CD4-positive, alpha-beta T cell treated with Interleukin-17A for 1 hour (primary cell): ENCODE measurements at places on chromosomes 2 and 18.

DNA sequence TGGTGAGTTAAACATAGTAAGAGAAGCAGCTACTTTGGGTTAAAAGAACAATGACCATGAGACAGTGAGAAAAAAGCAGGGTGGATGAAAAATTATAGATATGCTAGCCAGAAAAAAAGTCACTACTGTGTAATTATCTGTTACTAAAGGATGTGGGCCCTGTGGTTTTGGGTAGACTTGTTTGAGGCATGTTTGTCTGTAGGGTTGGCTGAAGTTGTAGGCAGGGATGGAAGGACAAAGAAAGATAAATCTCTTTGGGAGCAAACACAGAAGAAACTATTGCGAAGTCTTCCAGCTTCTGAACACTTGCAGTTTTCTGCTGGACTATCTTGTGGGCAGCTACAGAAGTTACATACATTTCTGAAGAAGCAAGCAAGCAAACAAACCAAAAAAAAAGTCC is 28.2 kb downstream of the RND3 start:
- DNase-seq = no peak

DNA sequence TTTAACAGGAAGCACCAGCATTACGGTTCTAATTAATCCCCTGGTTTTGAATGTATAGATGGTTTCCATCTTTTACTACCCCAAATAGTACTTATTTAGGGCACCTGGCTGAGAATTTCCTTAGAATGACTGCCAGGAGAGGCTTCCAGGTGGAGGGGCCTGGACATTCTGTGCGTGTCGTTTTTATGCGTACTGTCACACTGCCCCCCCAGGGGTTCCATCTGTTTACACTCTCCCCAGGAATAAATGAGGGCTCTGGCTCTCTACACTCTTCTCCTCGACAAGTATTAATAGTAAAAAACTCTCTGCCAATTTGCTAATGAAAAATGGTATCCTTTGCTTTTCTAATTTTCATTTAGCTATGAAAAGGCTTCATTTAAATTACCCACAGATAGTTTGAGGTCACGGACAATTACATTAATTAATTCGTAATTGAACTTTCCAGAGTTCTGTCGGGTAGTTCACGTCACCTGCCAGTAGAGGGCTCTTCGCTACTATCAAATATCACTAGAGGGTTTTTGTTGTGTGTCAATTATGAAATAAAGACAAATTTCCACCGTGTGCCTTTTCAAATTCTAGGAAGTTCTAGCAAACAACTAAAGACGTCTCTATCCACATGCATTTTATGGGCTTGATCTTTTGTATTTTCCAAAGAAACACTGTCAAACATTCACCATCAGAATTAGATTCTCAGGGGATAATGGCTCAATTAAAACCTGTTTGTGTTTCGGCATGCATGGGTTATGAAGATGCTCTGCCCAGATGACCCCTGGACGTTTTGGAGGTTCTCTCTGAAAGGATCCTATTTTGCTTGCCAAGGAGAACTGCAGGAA is 88.8 kb upstream of the ASB18 start:
- DNase-seq = peak; percentile 61

DNA sequence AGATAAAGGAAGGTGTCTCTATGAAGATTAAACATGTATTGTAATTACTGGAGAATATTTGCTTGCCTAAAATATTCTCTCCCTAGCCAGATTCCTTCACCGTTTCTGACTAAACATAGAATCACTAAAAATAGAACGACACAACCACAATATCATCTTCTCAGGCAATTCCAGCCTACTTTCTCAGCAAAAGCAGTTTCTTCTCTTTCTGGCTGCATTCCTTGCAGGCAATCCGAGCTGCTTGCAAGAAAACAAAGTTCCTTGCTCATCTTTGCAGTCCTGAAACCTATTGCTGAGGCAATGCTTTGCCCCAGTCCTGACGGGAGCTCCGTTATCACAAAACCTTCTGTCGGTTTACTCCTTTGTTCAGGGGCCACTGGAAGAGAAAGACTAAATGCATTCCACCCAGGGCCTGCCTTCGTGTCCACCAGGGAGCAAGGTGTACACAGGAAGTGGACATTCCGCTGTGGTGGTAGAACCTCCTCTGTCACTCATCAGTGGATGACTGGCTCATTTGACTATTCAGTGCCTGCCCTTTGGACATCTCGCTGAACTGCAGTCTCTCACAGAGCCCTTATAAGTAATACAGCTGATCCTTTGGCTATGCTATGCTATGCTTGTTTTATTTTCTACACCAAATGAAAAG is 239.2 kb upstream of the DOK6 start:
- DNase-seq = no peak

DNA sequence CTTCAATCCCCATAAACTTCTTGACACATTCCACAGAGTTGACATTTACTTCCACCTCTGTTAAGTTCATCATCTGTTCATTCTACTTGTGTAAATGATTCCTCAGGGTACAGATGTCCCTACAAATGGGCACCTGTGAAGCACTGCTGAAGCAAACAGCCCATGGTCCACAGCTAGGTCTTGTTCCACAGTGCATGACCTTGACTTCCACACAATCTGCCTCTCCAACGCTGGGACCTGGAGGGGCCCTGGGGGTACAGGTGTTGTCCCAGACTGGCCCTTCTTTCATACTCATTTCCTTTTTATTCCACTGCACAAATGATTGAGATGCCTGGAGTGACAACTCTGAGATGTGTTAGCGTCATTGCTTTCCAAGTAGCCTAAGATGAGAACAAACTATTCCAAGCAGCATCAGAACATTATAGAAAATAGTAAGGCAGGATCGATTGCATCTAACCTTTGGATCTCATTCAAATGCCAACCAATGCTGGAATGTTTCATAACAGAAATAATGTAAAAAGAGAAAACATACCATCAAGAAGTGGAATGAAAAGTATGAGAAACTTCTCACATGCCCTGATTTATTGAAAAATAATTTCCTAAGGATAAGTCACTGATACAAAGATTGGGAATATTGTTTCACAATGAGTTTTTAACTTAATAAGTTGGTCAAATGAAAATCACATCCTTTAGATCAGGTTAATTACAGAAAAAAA is 31.2 kb downstream of the PIEZO2 start:
- DNase-seq = no peak
